Lower leg skin (tissue), 4 donors: ENCODE measurements at places on chromosomes 1 and 21. TPM values are rescaled to one million over a fixed set of nuclear protein-coding genes. Genes with fewer than 3 reads are reported as not detected.

ESPN gene
- 31.6 TPM for total RNA-seq

SPRR2E gene
- 244 TPM for total RNA-seq

S100A12 gene
- total RNA-seq: not detected

FCRL6 gene
- not detected for total RNA-seq

DNA sequence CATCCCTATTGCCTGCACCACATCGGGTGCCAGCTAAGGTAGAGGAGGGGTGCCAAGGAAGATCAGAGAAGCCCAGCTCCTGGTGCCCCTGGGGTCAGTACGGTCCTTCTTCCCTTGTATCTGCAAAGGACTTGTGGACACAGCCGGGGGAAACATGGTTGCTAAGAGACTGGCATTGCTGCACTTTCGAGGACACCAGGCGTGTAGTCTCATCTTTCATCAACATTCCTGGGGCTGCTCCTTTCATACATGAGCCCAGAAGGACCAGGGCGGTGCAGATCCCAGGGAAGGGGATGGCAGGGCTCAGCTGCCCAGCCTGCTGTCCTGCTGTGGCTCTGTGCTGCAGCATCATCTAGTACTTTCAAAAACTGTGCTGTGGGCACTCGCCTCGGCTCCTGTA, 61.0 kb downstream of the RUNX1 start:
- no peak for DNase-seq

GRCh38 chr1:32010246-32010645, 3.4 kb upstream of the KHDRBS1 start:
- no peak for DNase-seq

DNA sequence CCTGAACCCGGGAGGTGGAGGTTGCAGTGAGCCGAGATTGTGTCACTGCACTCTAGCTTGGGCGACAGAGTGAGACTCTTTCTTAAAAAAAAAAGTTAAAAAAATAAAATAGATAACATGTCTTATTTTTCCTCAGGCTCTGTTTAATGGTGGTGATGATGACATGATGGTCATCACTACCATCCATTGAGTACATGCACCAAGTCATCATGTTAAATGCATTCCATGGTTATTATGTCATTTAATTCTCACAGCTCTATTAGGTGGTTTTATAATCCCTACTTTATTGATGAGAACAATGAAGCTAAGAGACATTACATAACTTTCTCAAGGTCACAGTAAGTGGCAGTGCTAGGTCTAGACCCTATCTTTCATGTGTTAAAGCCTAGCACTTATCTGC, 34.4 kb upstream of the MAB21L3 start:
- DNase-seq: no peak

DNA sequence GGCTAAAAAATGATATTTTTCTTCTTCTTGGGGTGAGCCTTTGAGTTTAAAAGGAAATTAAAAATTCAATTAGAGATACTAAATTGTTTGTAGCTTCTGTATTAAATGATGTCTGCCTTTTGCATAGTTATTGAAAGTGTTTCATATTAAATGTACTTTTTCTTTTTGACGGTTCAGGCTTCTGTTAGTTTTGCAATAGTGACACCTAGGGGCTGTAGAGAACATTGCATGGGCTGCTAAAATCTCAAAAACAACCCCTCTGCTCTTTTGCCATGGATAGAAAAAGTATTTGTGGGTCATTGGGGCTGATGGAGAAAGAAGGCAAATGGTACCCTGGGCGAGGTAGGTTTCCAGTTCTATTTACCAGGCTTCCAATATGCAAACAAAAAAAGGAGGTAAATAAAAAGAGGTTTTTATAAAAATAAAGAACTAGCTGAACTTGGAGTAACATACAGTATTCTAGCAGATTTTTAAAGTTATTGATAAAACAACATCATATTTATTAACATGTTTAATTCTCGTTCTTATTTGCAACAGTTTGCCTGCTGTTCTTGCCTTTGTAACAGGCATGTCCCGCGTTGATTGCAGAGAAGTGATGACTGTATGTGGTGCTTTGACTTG, 115.4 kb upstream of the HOOK1 start:
- DNase-seq: no peak
